Kidney epithelial cell (primary cell): ENCODE measurements at places on chromosomes 7 and 10.

GRCh38 chr10:70763567-70763966 is 21.6 kb downstream of the TBATA start:
- DNase-seq: no peak

DNA sequence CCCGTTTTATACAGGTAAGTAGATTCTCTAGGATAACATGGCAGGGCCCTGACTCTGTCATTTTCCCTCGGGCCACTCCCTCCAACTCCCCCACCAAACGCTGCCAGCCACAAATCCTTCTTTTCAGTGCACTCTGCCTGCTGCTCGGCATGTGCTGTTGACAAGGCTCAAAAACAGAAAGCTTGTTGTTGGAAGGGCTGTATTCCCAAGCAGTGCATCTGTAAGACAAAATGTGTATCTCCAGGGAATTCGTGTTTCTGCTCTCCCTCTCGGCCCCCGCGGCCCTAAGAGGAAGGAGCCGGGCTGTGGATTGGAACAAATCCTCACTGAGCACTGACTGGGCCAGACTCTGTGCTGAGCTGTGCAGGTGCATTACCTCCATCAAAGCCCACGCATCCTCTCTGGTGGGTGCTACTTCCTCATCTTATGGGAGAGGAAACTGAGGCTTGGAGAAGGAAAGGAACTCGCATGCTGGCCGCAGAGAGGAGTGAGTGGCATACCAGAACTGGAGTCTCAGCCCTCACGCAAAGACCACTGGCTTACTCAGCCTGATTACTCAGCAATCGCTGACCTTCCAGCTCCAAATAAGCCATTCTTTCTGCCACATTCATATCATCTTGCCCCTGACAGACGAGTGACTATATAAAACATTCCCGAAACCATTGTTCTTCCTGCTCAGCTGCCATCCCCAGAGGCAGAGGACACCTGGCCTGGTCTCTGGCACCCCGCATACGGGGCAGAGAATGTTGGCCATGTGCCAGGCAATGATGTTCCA is 33.5 kb upstream of the ENO4 start:
- peak; percentile 39 for DNase-seq

DNA sequence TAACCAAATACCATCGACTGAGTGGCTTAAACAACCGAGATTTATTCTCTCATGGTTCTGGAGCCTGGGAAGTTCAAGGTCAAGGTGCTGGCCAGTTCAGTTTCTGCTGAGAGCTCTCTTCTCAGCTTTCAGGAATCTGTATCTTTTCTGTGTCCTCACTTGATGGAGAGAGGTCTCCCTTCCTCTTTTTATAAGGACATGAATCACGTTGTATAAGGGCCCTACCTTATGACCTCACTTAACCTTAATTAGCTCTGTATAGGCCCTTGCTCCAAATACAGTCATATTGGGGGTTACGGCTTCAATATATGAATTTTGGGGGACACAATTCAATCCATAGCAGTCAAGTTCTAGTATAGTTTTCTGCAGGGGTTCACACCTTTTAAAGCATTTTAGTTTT is 135.2 kb upstream of the ADO start:
- no peak for DNase-seq

GRCh38 chr7:155998766-155999630 is 186.7 kb upstream of the SHH start:
- no peak for DNase-seq

- peak; percentile 47 for DNase-seq
Observed at GRCh38 chr10:109282510-109282909, 640.8 kb downstream of the XPNPEP1 start.

DNA sequence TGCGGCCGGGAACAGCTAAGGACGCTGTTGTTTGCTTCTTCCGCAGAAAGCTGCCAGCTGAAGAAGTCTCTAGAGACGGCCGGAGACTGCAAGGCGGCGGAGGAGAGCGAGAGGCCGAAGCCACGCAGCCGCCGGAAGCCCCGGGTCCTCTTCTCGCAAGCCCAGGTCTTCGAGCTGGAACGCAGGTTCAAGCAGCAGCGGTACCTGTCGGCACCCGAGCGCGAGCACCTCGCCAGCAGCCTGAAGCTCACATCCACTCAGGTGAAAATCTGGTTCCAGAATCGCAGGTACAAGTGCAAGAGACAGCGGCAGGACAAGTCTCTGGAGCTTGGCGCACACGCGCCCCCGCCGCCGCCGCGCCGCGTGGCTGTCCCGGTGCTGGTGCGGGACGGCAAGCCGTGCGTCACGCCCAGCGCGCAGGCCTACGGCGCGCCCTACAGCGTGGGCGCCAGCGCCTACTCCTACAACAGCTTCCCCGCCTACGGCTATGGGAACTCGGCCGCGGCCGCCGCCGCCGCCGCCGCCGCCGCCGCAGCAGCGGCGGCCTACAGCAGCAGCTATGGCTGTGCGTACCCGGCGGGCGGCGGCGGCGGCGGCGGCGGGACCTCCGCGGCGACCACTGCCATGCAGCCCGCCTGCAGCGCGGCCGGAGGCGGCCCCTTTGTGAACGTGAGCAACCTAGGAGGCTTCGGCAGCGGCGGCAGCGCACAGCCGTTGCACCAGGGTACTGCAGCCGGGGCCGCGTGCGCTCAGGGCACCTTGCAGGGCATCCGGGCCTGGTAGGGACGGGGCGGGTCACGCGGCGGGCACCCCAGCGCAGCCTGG is 2.4 kb downstream of the NKX2-3 start:
- DNase-seq: no peak

- DNase-seq: no peak
Observed at GRCh38 chr7:134948736-134949135, 37.6 kb upstream of the AGBL3 start.

DNA sequence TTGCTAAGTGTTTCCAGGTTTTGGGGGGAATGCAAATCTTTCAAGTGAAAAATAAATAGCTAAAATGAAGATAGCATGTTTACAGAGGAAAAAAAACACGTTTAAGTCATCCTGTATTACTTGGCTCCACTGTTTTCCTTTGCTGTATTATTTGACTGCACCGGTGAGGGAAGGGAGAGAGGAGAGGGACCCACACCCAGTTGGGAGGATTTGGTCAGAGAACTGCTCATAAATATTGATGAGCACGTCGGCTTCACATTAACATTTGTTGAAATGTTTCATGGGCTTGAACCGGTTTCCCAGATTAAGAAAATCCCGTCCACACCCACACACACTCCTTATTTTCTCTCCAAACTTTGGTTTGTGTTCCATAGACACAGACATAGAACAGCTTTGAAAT is 493.8 kb upstream of the MGMT start:
- DNase-seq: no peak

DNA sequence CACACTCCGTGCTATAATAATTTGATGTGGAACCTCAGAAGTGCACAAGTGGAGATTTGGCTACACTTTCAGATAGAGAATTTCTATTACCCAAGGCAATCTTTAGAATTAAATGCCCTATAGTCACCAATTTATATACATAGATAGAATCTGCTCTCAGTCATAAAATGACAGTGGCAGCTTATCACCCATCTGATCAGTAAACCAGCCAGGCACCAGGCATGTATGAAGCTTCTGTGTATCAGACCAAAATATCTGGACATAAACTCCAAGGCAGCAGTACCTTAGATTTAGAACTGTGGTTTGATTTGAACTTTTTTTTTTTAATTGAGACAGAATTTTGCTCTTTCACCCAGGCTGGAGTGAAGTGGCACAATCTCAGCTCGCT is 180.9 kb downstream of the IPMK start:
- DNase-seq: no peak

- DNase-seq: no peak
Observed at GRCh38 chr7:117281562-117281961, 41.3 kb downstream of the WNT2 start.

DNA sequence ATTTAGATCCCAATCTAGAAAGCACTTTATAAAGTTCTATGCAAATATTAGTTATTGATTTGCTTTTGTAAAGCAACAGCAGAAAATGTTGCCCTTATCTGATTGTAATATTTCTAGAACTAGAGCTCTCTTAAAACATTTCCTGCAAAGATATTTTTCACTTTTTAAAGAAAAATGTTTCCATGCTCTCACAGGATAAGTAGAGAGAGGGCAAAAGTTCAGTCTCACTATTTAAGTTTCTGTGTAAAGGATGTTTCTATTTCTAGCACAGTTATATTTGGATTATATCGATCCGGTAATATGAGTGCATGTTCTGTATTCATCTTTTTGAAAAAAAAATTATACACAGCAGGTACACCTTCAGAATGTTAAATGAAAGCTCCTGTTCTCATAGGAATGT is 82.1 kb downstream of the PON1 start:
- DNase-seq: no peak

- DNase-seq: no peak
Observed at GRCh38 chr10:68955355-68955831, 577 bp upstream of the DDX21 start.

- DNase-seq: no peak
Observed at GRCh38 chr7:24881623-24882022, 98.4 kb downstream of the OSBPL3 start.

GRCh38 chr10:11326913-11327616 is 284.4 kb downstream of the USP6NL start:
- no peak for DNase-seq

DNA sequence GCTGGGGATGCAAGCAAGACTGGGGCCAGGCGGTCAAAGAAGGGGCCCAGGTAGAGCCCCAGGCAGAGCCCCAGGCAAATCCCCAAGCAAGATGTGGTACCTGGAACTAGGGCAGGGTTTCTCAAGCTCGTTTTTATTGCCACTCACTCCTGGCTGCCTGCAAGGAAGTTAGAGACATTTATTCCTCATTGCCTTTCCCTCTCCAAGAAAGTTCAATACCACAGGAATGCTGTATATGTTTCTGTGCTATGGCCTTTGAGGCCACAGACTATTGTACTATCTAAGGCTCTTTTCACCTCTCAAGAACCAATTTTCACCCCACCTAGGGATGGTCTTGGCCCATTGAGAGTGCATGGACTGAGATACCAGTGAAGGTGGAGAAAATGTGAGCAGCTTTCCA is 71.3 kb downstream of the TACC2 start:
- DNase-seq: no peak

DNA sequence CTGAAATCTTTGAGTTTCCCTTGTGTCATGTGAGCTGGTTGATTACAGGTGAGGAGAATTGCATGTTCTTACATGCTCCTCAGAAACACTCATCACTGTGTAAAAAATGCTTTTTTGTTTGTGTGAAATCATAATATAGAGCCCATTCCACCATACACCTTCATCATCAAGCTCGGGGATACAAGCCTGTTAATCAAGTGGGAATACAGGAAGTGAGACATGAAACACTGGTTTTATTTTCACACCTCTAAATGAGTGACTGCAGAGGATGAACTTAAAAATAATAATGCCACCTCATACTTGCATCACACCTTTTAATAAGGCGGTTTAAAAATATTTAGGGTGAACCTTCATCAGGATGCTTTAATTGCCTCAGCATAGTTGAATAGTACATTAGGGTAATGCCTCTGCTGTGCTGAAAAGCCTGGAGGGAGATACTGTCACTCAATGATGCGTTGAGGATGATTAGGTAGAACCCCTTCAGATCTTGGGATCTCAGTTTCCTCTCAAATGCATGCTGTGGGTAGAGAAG is 164.6 kb downstream of the AUTS2 start:
- DNase-seq: no peak

- no peak for DNase-seq
Observed at GRCh38 chr10:102118867-102119266, 1.3 kb downstream of the LDB1 start.

GRCh38 chr7:102875700-102876295 is 37.0 kb upstream of the LRRC17 start:
- DNase-seq: peak; percentile 100

DNA sequence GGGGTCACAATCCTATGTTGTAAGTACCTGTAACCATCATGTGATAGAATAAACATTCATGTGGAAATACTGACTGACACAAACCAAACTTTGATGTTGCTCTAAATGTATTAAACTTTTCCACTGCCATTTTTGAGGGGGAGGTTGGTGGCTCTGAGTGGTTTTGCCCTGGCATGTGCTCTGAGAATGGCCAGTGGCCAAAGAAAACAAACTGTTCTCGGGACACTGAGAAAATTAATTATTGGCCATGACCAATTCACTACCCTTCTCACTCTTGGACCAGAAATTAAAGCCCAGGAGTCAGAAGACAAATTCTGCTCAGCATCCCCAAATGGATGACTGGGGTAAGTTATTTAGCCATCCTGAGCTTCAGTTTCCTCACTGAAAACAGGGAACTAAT is 195.9 kb downstream of the XPNPEP1 start:
- peak; percentile 5 for DNase-seq

- no peak for DNase-seq
Observed at GRCh38 chr7:111483078-111483477, 79.2 kb downstream of the IMMP2L start.

DNA sequence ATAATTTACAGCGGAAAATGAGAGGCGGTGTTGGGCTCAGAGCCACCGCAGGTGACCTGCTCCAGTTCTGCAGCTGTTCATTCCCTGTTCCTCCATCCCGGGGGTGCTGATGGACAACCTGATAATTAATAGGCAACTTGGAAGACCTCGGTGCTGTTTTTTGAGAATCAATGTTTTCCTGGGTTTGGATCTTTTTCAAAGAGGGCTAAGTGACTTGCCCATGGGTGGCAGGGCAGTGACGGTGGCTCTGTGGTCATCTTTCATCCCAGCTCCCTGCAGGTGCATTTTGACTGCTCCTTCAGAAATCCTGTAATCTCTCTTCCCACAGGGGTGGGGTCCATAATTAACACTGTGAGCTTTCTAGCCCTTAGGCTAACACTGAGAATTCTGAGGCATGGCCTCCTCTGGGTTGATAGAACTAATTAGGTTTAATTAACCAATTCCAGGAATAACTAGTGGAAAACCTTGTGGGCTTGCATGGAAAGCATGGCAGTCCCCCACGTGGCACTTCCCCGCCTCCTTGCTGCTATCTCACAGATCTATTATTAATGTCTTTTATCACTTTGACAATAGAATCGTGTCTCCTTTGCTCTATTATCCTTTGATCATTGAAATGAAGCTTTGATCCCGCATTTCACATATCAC is 217.9 kb downstream of the GLRX3 start:
- no peak for DNase-seq

DNA sequence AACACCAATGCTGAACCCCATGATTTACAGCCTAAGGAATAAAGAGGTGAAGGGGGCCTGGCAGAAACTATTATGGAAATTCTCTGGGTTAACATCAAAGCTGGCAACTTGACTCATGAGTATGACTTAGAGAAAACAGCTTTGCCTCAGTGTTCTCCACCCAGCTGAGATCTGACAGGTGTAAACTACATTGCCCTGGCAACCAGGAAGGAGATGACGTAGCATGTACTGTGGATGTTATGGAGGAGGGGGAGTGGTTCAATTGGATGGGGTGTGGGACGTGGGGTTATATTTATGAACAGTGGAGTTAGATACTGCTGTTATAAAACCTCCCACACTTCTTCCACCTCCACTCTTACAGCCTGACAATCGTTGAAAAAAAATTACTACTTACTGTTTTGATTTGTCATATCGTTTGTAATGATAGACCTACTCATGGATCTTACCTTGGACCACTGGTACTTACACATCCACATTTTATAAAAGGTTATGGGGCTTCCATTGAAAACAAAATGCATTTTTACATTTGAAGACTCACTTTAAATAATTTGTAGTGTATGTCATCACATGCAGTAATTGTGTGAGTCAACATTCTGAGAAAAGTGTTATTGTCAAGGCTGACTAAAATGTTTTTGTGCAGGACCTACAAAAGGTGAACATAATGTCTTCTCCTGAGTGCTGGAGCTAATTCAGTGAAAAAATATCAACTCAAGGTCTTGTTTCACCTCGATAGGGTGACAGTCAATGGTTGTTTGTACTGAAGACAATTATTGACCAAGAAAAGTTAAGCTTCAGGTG is 6.4 kb downstream of the OR2F1 start:
- DNase-seq: no peak
